ENCODE measurements at places on chromosomes 5 and 9.

GRCh38 chr5:674630-675011 lies 18.5 kb downstream of the TPPP start:
- no peak for DNase-seq

DNA sequence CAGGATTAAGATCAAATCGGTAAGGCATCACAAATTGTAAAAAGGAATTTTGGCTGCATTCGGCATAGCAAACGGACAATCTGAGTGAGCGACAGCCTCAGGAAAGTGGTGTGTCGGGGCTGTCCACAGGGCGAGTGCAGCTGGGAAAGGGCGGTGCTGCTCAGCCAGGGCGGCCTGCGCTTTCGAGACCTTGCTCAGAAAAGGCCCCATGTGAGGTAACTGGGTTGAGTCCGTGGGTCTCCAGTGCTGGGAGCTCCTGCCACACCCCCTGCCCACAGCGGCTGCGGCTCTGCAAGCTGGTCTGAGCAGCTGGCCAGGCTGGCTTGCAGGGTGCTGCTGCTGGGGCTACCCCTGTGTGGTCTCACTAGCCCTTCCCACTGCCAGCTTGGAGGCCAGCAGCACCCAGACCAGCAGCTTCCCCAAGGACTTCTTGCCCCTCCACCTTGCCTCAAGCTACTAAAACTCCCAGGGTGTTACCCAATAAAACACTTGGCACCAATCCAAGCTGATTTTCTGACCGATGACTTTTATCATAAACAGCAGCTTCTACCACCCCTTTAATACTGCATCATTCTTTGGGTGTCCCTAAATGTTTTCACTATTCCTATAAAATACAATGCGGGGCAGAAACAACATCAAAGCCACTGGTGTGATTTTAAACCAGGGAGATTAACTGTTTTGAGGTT lies 6.2 kb downstream of the SURF2 start:
- no peak for DNase-seq

DNA sequence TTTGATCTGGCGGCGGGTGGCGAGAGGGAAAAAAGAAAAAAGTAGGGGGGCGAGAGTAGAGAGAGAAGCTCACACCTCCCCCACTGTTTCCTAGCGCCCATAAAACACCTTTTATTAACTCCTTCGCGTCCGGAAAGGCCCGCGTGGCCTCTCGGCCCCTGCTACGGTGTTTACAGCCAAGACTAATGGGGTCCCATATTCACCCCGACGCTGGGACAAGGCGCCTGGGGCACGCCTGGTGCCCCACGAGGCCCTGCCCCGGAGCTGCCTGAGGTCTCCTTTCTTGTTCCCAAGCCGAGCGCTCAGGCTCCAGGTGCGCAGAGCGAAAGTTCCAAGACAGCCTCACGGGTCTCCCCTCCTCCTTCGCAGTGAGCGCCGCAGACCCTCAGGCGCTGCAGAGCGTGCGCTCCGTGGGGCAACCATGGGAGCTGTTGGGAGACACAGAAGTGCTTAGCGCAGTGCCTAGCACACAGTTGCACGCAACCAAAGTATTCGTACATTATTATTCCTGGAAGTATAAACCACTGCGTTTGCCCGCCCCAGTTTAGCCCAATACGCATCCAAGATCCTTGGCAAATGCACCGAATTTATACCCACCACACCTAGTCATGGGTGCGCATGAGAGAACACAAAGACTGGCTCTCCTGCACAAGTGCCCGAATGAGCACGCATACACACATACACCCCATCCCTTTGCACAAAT lies 4.3 kb downstream of the HAND1 start:
- DNase-seq: no peak

DNA sequence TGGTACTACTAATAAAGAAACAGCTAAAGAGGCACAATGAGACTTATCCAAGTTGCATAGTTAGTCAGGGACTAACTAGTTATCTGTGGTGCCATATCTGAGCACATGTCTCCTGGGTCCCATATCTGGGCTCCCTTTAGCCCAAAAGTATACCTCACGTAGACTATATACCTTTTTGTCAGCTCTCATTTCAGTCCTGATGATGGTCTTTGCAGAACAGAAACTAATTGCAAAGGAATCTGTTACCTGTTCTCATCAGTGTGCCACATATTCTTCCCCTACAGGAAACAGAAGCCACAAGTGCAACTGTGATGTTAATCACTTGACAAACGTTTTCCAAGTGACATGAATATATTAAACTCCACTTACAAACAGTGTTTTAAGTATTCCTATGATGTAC lies 395.2 kb downstream of the KIAA0825 start:
- DNase-seq: no peak

DNA sequence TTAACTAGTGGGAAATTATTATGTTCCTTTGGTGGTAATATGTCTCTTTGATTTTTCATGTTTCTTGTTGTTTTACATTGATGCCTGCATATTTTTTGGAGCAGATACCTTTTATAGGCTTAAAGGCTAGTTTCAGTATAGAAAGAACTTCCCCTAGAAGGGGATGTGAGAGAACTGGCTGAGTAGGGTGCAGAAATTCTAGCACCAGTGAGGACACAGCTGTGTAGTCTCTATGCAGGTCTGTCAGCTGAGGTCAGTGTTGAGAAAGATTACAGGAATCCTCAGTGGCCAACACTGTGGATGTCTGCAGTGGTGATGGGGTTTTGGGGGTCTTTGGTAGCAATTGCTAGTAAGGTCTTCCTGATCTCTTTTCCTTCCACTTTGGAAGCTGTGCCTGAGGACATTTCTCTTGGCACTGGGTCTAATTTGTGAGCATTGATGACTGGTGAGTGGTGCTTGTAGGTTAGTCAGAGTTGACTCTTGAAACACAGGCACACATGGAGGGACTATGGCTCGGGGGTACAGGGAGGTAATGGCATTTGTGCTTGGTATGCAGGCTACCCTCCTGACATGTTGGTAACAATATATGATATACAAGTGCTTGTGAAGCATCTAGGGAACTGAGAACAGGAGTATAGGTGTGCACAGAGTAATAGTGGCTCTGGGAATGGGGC lies 221.4 kb downstream of the SPATA31D1 start:
- no peak for DNase-seq

DNA sequence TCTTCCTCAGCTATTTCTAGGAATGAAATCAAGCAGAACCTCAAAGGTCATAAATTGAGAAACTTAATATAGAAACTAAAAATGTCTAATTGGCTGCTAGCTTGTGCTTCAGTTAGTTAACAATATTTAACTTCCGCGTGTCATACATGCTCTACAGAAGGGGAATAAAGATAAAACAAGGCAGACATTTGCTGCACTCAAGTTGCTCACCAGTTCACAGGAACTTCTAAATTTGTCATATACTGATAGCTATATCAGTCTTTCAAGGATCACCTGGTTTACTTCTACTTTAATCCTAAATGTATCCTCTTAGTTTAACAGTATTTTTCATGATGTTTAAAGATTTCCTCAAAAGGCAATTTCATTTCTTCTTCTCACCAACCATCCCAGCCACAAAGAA lies 8.4 kb downstream of the CCNH start:
- DNase-seq: no peak

DNA sequence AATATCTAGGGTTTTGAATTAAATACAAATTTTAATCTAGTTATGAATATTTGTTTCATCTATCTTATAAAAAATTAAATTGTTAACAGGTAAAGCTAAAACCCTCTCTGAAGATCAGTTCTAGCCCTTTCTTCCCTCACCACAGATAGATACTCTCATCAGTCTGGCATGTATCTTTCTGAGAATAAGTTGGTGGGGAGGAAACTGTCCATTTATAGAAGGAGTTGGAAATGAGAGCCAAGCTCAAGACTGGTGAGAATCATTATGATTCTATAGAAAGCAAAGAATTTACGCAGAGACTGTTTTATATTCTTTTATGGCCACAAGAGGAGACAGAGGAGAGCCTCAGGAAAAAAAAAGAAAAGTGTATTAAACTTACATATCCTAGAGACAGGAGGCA lies 59.0 kb downstream of the STARD4 start:
- DNase-seq: no peak

DNA sequence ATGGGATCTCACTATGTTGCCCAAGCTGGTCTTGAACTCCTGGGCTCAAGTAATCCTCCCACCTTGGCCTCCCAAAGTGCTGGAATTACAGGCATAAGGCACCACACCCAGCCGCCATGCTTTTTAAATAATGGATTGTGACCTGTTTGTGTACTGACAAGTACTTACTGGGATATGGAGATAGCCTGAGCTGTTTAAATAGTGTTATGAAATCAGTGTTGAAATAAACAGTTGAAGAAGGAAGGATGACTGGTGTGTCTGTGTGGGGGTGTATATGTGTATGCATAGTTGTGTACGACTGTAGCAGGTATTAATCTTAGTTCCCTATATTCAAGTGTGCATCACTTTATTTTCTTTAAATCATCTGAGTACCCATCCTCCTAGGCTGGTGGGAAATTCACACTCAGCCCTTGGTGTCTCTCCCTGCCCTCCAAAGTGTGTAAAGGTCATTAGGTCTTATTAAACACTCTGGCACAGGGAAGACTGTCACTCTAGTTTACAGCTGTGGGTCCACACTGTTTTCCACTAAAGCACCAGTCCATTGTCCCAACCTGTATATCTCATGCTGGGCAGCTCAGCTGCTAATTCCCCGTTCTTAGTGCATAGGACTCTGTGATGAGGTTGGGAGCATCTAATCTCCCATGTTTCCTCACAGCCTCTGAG lies 91.0 kb downstream of the SNX18 start:
- DNase-seq: no peak

- DNase-seq: no peak
These were observed 18.9 kb upstream of the MEGF9 start for GRCh38 chr9:120733190-120733589.

DNA sequence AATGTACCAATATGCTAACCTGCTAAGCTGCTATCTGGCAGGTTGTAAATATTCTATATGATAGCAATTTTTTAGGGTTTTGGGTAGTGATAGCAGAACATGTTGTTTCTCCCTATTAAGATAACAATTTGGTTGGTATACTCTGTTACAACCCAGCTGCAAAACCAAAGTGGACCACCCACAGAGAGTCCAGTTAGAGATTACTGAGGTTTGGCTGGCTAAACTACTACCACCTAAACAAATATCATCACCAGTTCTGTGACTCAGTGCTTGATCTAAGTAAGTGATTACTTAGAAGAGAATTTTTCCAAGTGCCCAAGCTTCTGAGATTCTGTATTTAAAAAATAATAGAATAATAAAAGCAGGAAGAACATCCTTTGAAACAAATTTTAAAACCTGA lies 72.3 kb downstream of the XRCC4 start:
- DNase-seq: no peak

DNA sequence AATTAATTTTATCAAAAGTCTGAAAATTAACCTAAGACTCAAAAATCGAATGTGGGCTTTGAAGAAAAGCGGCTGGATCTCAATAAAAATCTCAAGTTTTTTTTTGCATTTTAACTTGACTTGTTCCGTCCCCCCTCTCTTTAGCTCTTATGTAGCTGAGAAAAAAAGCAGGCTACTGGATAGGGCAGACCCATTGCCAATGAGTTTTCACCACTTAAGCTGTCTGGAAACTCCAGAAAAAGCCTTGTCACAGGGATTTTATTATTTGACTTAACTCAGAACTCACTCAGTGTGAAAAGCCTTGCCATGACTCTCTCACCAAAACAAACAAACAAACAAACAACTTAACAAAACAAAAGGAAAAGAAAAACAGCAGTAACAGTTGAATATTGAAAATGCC lies 247.4 kb downstream of the CDH9 start:
- no peak for DNase-seq

DNA sequence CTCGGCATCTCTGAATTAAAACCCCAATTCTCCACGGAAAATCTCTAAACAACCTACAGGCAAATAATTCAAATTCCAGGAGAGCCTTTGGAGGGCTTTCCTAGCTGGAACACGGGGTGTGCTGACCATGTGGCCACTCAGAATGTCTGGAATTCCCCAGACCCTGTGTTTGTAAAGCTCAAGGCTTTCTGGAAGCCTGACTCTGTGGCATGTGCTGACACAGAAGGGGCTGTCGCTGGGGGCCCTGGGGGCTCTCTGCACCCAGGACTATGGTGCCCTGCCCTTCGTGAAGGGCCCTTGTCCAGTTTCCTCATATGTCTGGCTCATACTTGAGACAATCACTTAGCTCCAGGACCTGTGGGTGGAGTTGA lies 29.0 kb upstream of the BOD1 start:
- no peak for DNase-seq

- DNase-seq: no peak
These were observed 19.3 kb upstream of the TOR2A start for GRCh38 chr9:127754099-127755060.

DNA sequence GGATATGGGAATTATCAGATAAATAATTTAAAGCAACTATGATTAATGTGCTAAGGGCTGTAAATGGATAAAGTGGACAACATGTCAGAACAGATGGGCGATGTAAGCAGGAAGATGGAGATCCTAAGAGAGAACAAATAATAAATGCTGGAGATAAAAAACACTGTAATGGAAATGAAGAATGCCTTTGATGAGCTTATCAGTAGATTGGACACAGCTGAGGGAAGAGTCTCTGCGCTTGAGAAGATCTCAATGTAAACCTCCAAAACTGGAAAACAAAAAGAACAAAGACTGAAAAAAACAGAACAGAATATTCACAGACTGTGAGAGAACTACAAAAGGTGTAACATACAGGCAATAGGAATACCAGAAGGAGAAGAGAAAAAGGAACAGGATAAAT lies 102.5 kb downstream of the ANKRD55 start:
- DNase-seq: no peak

- DNase-seq: no peak
These were observed 19.1 kb downstream of the LHX3 start for GRCh38 chr9:136185596-136186366.

GRCh38 chr5:88845081-88845697 lies 37.8 kb downstream of the MEF2C start:
- no peak for DNase-seq

DNA sequence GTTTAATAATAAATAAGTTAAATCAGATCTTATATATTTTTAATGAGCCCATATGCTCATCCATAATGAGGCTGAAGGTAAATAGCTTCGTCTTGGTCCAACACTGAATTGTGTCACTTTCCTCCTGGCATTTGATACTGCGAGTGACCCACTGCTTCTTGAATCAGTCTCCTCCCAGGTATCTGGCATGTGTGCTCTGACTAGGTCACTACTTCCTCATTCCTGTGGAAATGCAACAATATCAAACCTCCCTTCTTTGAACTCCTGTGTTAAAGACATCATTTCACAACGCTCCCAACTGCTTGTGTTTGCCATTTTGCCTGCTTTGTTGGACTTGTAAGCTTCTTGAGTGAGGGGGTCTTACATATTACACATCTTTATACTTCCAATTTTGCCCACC lies 157.7 kb downstream of the SLC24A2 start:
- no peak for DNase-seq

GRCh38 chr5:10216107-10216506 lies 33.6 kb downstream of the ATPSCKMT start:
- no peak for DNase-seq

DNA sequence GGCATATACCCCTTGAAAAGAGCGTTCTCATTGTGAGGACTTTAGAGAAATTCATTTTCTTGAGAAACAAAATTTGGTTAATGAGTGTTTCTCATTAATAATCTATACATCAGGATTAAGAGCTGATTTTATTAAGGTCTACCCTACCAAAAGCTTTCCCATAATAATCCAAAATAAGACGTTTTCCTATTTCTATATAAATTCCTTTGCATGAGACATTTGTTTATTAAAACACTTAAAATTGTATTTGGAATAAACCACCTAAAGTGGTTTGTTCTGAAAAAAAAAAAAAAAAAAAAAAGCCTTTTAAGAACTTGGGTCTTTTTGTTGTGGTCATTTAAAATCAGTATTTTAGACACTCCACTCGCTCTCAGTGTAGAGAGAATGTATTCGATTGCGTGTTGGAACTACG lies 695 bp upstream of the TMOD1 start:
- DNase-seq: no peak
